Cardiac septum (tissue), 1 donor: ENCODE measurements at places on chromosomes 11 and 22. TPM values are rescaled to one million over a fixed set of nuclear protein-coding genes. Genes with fewer than 3 reads are reported as not detected.
A peak's percentile ranks its signal among the peaks of the same experiment; 100 is the strongest.

The TSKU gene
- total RNA-seq = 6.9 TPM

The GGTLC3 gene
- total RNA-seq = not detected

The ANKK1 gene
- total RNA-seq = 0.16 TPM

The HEPN1 gene
- not detected for total RNA-seq

The NPAS4 gene
- total RNA-seq = not detected

DNA sequence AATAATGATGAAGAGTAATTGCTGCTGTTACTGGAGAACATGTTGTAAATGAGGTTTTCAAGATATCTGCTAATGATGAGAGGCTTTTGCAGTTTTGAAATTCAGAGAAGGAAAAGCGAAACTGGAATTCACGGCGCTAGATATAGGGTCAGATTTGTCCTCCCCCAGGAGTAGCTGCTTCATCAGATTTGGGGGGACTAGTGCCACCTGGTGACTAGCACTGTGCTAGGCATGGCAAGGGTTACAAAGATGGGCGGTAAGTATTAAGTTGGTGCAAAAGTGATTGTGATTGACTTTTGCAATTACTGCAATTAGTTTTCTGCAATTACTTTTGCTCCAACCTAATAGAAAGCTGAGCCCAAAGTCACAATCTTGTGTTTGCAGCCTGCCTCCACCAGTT lies 879.9 kb upstream of the TENM4 start:
- DNase-seq = no peak

DNA sequence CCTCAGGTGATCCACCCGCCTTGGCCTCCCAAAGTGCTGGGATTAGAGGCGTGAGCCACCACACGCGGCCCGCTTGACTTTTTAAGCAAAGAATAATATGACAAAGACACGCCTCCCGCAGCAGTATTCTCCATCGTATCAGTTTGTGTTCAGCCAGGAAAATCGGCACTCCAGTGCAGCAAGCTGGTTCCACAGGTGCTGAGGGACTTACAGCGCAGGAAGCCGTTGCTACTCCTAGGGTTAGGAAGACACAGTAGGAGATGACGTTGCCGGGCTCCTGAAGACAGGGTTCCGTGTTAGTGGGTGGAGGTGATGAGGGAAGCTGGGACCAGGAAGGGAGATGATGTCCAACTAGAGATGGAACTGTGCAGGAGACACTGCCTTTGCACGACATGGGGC lies 65.8 kb upstream of the CECR2 start:
- no peak for DNase-seq

GRCh38 chr22:30333707-30334087 lies 7.0 kb upstream of the TBC1D10A start:
- no peak for DNase-seq

DNA sequence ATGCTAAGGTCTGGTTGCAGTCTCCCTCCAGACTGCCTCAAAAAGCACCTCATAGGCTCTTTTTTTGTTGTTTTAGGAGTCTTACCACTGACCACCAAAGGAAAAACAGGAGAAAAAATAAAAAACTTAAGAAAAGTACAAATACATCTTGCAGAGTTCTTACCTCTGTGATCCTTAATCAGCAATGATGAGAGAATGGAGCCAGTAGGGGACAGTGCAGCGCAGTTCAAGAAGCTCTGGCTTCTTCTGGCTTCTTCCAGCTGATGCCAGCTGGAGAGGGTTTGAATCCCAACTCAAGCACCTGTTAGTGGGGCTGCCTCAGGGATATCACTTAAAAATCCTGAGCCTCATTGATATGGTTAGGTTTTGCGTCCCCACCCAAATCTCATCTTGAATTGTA lies 223.3 kb upstream of the ISX start:
- no peak for DNase-seq

- DNase-seq = no peak
These were observed 12.0 kb upstream of the GAB2 start for GRCh38 chr11:78429660-78430059.

GRCh38 chr11:75174781-75175370 lies 24.0 kb downstream of the SLCO2B1 start:
- no peak for DNase-seq

DNA sequence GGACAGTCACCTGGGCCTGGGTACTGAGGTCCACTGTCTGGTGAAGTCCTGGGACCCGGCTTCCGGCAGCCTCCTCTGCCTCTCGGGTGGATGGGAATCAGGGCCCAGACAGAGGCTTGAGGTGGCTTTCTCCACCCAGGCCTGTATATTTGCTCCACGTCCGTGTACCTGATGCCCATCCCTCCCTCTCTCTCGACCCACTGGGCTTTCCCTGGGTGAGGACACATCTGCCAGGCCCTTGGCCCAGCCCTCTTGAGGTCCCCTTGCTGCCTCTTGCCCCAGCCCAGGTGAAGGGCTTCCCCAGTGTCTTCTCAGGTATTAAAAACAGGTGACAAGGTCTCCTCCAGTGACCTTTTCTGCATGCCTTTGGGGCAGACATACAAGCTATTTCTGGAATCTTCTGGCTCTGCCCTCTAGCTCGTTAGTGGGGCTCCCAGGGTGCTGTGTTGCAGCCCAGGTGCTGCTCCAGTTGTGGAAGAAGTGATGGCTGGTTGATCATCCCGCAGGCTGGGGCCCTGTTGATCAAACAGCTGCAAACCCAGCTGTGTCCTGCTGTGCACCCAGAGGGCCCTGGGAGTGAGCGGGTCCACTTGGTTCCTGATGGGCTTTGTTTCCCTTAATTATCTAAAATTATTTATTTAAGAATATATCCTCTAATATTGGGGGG lies 25.5 kb upstream of the ACR start:
- DNase-seq = no peak

DNA sequence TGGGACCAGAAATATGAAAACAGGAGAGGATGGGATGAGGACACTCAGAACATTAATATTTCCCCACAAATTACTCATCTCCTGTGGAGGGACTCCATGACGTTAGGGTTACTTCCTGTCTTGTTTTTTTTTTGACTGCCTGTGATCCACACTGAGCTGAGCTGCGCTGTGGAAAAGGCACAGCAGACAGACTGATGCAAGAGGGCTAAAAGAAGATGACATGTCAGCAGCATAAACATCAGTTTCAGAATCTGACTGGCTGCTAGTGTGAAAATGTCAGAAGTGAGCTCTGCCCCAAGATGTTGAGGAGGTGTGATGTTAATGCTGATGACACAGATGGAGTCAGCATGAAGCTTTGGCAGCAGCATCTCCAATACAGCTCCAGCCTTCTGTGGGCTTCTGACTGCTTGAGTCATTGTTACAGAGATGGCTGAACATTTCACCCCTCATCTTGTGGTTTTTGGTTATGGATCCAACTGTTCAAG lies 286.8 kb downstream of the BLID start:
- DNase-seq = no peak

DNA sequence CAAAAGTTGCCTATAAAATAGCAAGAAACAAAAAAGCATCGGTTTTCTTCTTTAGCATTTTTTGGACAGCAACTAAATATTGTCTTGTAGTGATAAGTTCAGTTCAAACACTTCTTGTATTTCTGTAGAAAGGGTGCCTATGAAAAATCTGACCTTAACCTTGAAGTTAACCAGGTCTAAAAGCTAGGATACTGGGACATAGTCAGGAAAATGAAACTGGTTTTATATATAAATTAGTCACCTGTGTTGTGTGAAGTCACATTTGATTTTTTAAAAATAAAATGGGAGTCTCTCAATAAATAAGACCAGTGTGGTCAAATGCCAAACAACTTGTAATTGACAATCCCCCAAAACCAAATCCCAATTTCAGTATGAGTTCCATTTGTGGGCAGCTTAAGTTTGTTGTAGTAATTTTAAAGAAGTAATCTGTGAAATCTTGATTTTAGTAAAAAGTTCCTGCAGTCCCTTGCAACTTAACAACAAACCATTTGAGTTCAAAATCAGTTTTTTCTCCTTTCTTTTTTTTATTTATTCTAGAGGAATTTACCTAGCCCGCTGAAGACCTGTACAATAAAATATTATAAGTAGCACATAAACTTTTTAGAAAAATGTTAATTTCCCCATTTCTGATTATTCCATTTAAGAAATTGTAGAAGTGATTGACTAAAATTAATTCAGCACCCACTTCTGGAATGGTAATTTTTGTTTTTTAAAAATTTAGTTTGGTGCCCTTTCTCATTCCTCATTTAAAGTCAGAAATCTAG lies 84.5 kb upstream of the PPARA start:
- DNase-seq = no peak

DNA sequence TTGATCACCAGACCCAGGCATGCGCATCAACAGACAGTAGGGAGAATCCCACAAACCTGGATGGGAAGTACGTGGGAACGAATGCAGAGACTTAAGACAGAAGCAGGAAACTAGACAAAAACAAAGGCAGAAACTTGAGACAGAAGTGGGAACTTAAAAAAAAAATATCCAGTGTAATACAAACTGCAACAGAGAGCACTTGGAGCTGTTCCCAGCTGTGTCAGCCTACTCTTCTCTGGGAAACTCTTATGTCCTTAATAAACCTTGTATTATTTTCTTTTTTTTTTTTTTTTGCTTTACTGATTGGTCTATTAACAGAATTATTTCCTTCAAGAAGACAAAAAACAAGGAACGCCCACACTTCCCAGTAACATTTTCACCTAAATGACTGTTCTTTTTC lies 1818.1 kb upstream of the RAG2 start:
- no peak for DNase-seq

DNA sequence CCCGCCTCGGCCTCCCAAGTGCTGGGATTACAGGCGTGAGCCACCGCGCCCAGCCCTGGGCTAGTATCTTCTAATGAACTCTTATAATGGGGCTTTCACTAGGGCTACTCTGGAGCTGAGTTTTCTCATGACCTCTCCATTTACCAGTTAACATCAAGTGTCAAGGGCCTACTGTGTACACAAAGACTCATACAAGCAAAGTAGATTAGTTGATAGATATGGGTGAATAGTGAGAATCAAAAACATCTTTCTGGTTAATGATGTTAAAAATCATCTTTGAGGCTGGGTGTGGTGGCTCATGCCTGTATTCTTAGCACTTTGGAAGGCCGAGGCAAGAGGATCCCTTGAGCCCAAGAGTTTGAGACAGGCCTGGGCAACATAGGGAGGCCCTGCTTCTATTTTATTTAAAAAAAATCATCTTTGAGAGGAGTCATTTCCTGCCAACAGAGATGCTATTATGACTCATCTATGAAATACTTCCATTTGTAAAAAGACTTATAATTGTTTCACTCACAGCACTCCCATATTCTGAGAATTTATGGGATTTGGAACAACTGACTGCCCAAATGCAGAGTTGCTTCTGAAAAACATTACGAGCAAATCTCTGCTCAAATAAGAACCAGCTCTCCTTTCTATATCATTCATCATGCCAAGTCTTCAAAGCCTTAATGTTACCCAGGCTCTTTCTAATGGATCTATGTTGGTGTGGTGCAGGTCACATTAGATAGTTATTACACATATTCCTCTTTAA lies 57.0 kb downstream of the GDPD4 start:
- DNase-seq = no peak

GRCh38 chr22:30481711-30482110 lies 9.9 kb upstream of the SEC14L3 start:
- DNase-seq = no peak

DNA sequence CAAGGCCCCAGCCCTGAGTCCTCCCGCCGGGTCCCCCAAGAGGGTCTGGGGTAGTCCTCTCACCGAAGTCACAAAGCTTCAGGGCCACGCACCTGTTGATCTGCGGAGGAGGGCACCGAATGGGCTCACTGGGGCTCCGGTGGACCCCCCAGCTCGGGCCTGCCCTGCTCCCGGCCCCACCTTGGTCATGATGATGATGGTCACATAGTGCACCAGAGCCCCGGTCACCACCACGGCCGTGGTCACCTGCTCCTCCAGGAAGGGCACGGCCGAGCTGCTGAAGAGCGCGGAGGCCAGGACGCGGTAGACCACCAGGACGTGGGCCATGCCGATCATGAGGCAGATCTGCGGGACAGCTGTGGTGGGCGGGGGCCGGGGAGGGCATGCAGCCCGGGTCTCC lies 13.5 kb upstream of the SIGIRR start:
- DNase-seq = no peak

GRCh38 chr22:47091921-47092700 lies 329.7 kb downstream of the TBC1D22A start:
- no peak for DNase-seq

DNA sequence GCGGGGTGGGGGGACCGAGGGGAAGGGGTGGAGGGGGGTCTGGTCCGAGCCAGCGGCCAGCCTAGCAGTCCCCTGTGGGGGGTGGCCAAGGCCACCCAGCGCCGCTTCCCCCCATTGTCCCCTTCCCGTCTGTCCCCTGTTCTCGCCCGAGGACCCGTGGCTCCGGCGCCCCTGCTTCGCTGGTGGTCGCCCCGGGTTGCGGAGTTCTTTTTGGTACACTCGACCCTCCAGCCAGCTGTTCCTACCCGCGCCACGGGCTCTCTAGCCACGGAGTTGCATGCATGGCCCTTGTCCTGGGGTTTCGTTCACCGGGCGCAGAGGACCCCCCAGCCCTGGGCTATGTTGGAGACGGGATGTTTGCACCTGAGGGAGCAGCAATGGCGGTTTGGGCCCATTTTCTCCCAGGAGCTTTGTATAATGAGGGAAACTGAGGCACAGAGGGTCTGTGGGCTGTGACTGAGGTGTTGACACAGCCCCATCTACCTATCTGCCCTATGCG lies 489 bp downstream of the RNF214 start:
- no peak for DNase-seq

GRCh38 chr11:66289548-66290329 lies 796 bp upstream of the YIF1A start:
- DNase-seq = peak; percentile 83

GRCh38 chr11:86863476-86863875 lies 63.1 kb downstream of the PRSS23 start:
- DNase-seq = no peak

- DNase-seq = no peak
These were observed 864.5 kb downstream of the NTM start for GRCh38 chr11:132234878-132235277.
